ENCODE measurements at places on chromosomes 4 and X.

GRCh38 chr4:158827543-158827981, 58.7 kb downstream of the FNIP2 start:
- DNase-seq: no peak

DNA sequence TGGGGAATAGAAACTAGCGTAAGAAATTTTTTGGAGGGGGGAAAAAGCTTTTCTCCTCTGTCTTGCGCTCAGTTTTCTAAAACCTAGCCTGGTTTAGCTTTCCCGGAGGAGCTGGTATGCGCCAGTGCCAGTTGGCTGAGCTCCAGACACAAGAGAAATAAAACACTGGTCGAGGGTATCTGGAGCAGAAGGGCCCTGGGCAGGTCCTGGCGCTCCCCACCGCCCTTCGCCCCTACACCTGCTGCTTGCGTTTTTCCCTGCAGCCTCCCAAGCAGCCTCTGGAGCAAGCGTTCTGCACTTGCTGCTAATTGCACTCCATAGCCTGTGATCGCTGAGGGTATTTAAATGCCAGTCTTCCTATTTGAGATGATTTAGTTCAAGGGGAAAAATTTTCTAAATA, 816 bp downstream of the EREG start:
- DNase-seq: no peak

DNA sequence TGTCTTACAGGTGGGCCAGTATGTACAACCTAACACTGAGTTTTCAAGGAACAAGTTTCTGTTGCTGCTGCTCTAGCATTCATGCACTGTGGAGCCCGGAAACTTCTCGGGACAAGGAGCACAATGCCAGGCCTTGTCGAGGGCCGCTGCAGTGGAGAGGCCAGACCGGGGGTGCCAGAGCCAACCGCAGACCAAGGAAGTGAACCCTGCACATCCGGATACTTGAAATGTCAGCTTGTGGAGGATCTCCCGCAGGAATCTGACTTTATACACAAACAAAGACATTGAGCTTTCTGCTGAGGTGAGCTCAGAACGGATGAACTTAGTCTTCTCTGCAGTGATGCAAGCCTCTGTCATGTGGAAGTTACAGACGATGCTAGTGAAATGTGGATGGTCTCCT, 99.5 kb downstream of the ZNF827 start:
- DNase-seq: no peak

GRCh38 chr4:6225469-6225868, 25.1 kb upstream of the JAKMIP1 start:
- no peak for DNase-seq

GRCh38 chr4:153616006-153616555, 68.0 kb upstream of the TLR2 start:
- DNase-seq: no peak

GRCh38 chr4:158964114-158964727, 138.7 kb upstream of the RAPGEF2 start:
- DNase-seq: no peak

- DNase-seq: no peak
Observed at GRCh38 chr4:65580551-65580950, 89.7 kb downstream of the EPHA5 start.

DNA sequence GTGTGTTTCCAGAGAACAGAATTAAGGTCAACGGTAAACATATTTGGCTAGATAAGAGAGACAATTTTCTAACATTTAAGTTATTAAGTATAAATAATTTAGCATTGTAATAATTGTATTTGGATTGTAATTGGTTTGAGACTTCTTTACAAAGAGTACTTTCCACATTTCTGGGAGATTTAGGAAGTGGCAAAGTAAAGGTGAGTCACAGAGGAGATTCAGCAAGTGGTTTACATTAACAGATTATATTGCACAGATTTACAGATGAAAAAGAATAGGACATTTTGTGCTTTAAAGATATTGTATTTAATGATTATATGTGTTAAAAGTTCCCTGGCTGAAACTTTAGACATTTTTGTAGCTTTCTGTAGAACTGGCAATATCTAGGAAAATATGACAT, 584.4 kb upstream of the AADAT start:
- DNase-seq: no peak

DNA sequence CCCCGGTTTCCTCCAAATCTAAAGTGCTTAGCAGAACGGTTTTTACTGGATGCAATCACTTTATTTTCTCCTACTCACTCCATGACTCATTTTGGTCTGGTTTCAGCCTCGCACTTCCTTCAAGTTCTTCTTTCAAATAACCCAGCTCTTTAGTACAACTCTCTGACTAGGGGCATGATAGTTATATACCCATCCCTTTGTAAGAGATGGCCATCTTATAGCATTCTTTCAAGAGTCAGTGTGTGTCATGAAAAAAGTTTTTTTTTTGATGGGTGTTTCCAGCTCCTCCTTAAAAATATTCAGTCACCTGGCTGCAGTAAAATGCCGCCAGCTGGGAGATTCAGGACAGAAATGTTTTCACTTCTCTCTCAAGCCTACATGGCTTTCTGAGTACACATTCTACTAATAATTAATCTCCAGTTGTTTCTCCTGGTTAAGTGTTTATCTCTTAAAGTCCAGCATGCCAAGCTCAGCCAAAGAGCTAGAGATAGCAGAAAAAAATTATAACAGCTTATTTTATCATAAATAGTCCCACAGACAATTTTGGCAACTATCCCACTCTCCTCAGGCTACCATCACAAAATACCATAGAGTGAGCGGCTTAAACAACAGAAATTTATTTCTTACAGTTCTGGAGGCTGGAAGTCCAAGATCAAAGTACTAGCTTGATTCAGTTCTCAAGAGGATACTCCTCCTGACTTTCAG, 139.3 kb downstream of the GASK1B start:
- DNase-seq: no peak

DNA sequence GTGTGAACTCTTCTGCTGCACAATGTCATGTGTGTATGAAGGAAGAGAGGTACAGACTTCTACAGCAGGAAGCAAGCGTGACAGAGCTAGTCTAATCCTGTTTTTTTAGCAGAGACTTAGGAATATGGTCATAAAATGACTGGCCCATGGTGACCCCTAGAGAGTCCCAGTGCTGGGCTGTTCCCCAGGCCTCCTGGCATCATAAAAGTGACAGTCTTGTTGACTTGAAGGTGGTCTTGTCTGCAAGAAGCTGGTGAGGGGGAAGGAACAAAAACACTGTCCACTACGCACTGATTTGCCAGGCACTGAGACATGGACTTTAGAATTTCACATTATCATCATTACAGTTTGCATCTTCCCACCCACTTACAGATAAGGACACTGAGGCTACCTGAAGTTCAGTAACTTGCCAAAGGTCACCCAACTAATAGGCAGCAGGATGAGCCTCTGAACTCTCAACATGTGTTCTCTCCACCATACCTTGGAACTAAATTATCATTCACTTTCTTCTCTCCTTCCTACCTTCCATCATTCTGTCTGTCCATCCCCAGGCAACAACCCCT, 63.0 kb downstream of the HADH start:
- no peak for DNase-seq

DNA sequence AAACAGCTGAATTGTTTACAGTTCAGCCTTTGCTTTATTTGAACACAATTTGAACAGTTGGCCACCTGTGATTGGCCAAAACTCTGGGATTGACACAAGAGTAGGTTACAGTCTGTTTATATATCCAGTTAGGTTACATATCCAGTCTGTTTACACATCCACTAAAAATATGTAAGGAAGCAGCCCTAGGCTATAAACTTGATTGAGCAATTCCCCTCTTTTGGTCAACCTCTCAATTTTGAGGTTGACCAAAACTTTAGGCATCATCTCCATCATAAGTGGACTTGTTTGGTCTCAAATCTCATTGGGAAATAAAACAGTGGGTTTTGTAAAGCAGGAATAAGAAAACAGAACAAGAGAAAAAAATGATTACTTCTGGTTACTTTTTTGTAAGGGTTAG, 190.8 kb downstream of the SPATA18 start:
- no peak for DNase-seq

GRCh38 chr4:119210775-119211174, 1.7 kb upstream of the USP53 start:
- DNase-seq: no peak

GRCh38 chr4:181213551-181213950, 1029.7 kb upstream of the TENM3 start:
- DNase-seq: no peak

GRCh38 chr4:30670206-30670605, 50.0 kb upstream of the PCDH7 start:
- no peak for DNase-seq

- no peak for DNase-seq
Observed at GRCh38 chr4:108276690-108277089, 108.0 kb upstream of the LEF1 start.
